Glomerular endothelial cell (primary cell): ENCODE measurements at places on chromosomes 3 and 15. TPM values are rescaled to one million over a fixed set of nuclear protein-coding genes. Genes with fewer than 3 reads are reported as not detected.

GRCh38 chr3:124997303-124998246 is 58.2 kb downstream of the HEG1 start:
- DNase-seq, result no peak

DNA sequence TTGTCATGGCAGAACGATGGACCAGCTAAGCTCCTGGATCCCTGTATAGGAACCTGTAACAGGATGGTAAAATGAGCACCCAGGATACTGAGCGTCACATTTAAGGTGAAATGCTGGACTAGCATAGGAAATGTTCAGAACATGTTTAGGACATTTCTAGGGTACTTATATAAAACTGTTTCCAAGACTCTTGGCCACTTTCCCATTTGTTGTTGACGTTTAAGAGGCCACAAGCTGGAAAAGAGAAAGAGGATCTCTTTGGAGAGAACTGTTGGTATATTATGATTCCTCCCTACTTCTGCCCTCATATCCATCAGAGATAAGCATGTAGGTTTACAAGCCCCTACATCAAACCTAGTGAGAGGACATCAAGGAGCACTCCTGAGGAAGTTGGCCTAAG is 57.5 kb downstream of the SCN11A start:
- DNase-seq, result no peak

DNA sequence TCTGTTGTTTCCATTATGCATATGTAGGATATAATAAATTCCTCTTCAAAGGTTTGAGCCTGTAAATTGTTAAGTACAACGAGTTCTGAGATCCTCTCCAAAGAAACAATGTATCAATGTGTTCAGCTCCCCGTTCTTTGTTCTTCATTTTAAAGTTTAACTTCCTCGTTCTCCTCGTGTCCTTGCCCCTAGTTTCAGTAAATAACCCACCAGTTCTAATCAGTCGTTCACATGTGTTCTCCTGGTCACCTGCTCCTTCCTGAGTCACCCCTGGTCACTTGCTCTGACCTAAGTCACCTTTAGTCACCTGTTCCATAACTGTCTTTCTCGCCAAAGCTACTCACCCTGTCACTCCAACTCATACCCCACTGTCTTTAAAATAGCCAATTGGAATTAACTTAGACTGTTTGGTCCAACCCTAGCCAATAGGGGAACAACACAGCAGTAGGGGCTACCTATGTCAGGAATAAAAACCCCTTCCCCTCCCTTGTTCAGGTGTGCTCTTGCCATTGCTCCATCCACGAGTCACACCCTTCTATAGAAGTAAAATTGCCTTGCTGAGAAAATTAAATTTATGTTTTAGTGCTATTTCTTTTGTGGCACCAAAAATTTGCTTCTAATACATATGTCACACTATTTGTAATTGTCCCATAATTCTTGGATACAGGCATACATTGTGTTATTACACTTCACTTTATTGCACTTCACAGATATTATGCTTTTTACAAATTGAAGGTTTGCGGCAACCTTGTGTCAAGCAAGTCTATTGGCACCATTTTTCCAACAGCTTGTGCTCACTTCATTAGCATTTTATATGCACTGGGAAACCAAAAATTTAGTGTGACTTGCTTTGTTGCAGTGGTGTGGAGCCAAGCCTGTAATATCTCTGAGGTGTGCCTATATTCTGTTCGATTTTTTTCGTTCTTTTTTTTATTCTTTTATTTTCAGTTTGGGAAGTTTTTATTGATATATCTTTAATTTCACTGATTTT is 15.3 kb upstream of the MCF2L2 start:
- no peak for DNase-seq

- no peak for DNase-seq
These were observed 66.4 kb downstream of the SRGAP3 start for GRCh38 chr3:9183011-9183410.

- DNase-seq, result peak; percentile 88
These were observed 3.1 kb upstream of the CDV3 start for GRCh38 chr3:133570139-133570936.

DNA sequence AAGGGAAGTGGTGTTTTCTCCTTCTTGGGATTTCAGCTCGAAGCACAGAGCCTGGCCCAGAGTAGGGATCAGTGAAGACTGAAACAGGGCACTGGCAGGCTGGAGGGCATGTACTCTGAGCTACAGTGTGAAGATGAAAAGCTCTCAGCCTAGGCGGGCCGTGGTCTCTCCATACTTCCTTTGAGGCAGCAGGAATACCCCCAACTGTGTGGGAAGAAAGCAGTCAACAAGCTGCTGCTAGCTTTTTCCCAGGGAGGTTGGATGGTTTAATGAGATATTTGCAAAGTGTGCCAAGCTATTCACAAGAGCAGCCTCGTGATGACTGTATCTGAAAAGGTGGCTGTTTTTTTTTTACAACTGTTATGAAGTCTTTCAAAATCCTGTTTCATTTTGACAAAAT is 47.2 kb downstream of the NMNAT3 start:
- DNase-seq, result no peak

Gene NRROS
- total RNA-seq, result 12.4 and 16.4 TPM in 2 replicates

DNA sequence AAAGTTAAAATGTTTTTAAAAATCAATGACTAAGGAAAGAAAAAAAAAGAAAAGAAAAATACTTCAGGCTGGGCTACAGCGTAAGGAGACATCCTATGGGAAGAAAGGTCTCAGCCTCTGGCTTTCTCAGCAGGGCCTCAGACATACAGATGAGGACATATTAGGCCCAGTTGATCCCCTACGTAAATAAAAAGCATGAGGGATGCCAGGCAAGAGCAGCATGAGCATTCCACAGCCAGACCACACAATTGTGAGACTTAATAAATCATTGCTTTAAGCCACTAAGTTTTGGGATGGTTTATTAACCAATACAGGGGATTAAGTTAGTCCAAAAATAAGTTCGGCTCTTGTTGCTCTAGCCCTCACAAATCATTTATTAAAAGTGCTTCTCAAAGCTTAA is 394.1 kb upstream of the NECTIN3 start:
- DNase-seq, result no peak

Gene BCHE
- total RNA-seq, result 29.0 and 29.1 TPM in 2 replicates

Gene FANCI
- 14.2 and 14.6 TPM in 2 replicates for total RNA-seq

Gene CRYGS
- 3.3 and 4.5 TPM in 2 replicates for total RNA-seq

- DNase-seq, result no peak
These were observed 89.2 kb upstream of the CGNL1 start for GRCh38 chr15:57287123-57287521.

DNA sequence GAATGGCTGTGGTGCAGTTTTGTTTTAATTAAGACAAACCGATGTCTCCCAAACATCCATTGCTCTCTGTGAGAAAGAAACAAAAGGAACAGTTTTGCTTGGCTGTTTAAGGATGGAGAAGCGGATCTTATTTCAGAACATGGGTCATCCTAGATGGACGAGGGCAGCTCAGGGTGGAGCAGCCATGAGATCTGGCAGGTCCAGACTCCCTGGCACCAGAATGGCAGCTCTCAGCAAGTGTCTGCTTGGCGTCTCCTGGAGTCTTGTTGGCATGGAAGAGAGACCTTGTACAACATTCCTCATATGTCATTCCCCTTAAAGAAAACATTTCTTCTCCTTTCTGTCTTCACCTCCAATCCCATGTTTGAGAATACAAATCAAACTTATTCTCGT is 93.8 kb downstream of the ADAMTSL3 start:
- no peak for DNase-seq

GRCh38 chr3:192253138-192253887 is 474.0 kb downstream of the FGF12 start:
- DNase-seq, result no peak

DNA sequence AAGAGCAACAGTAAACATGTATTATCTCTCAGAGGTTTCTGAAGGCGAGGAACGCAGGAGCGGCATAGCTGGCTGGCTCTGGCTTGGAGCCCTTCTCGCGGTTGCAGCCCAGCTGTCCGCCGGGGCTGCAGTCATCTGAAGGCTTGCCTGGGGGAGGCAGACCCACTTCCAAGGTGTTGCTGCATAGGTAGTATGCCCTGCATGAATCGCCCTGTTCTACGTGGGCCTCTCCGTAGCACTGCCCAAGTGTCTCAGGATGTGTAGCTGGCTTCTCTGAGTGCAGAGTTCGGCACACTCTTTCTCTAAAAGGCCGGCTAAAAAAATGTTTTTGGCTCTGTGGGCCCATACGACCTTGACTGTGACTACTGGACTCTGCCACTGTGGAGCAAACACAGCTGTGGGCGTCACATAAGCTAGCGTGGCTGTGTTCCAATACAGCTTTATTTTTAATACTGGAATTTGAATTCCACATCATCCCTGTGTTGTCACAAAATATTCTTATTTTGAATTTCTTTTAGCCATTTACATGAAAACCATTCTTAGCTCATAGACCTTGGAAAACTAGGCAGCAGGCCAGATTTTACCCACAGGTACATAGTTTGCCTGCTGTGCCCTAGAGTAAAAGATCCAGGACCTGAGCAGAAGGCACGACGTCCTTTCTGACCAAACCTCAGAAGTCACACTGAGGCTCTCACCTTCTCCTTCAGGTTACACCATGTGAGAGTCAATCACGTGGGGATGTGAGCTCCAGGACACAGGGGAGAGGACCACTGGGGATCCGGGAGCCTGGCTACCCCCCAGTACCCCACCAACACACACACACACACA is 55.9 kb downstream of the PGPEP1L start:
- no peak for DNase-seq

GRCh38 chr15:56017920-56018319 is 24.5 kb upstream of the NEDD4 start:
- no peak for DNase-seq

- no peak for DNase-seq
These were observed 46.2 kb downstream of the RGMA start for GRCh38 chr15:93042691-93043378.

DNA sequence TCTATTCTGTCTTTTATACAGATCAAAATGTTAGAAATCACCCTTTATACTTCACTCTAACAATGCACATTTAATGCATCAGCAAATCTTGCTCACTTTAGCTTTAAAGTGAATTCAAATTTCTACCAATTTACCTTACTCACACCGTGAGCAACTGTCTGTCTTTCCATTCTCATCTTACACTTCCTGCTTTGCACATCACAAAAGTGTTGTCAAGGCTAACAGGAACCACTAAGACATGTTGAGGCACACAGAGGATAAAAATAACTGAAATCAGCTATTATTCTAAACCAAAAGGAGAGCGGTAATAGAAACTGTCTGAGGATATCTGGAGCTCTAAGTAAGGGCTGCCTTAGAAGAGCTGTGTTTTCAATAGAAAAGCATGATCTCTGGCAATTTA is 519.9 kb downstream of the ZBBX start:
- no peak for DNase-seq

DNA sequence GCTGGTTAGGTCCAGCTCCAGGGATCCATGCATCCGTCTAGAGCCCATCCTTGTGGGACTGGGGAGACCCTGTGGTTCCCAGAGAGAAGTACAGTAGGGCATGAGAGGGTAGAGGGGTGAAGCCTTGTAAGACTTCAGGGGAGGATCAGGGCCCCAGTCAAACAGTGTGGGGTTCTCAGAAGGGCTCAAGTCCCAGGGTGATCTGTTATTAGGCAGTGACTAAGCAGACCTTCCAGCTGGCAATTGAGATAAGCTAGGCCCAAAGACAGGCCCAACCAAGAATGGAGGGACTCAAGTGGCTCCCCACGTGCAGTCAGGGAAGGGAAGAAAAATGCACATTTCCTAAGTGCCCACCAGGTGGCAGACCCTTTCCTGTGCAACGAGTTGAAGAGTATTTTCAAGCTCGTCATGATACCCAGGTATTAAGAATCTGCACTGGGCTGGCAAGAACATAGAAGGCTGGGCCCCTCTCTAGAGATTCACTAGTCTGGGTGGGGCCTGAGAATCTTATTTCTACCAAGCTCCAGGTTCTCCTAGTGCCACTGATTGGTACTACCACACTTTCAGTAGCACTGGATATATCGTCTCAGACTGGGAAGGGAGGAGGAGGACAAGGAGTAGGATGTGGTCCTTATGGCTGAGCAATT is 240.8 kb downstream of the NR1D2 start:
- DNase-seq, result peak; percentile 39

GRCh38 chr3:5298453-5298852 is 110.9 kb downstream of the EDEM1 start:
- DNase-seq, result no peak
